ENCODE measurements at places on chromosomes 16 and 17.

DNA sequence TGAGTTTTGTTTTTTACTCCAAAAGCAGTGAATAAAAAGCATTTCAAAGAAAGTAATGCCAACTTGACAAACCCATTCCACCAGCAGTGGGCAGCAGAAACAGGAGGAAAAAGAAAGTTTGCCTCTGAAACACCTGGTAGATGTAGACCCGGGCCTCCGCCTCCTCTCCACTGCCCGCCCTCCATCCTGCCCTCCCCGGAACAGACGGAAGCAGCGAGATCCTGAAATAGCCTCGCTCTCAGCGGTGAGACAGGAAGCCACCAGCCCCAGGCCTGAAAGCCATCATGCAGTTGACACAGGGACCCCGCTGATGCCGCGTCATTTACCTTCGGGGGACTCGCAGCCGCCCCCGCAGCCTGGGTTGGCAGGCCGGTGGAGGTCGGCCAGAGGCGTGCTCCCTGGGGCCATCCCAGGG is 67.8 kb downstream of the C16orf78 start:
- peak; percentile 66 for ATAC-seq

DNA sequence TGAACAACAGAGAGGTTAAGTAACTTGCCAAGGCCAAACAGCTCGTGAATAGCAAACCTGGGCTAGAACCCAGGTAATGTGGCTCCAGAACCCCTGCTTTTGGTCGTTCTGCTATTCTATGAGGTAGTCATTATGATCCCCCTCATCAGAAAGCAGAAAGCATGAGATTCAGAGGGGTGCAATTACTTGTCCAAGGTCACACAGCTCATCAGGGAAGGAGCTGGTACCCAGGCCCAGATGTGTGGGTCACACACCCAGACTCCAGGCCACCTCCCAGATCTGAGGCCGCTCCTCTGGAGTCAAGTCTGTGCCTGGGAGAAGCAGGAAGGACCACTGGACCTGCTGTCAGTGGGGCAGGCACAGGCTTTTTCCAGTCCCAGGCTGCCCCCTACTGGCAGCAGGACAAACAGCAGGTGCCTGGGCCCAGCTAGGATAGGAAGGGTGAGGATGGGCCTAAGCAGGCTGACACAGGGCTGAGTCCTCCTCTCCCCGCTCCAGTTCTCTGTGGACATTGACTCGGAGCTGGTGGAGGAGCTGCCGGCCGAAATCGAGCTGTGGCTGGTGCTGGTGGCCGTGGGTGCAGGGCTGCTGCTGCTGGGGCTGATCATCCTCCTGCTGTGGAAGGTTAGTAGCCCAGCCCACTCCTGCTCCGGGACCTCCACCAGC is 7.8 kb upstream of the PDK2 start:
- ATAC-seq: peak; percentile 76

GRCh38 chr17:78717431-78717980 is 64.6 kb downstream of the CYTH1 start:
- ATAC-seq: peak; percentile 54

DNA sequence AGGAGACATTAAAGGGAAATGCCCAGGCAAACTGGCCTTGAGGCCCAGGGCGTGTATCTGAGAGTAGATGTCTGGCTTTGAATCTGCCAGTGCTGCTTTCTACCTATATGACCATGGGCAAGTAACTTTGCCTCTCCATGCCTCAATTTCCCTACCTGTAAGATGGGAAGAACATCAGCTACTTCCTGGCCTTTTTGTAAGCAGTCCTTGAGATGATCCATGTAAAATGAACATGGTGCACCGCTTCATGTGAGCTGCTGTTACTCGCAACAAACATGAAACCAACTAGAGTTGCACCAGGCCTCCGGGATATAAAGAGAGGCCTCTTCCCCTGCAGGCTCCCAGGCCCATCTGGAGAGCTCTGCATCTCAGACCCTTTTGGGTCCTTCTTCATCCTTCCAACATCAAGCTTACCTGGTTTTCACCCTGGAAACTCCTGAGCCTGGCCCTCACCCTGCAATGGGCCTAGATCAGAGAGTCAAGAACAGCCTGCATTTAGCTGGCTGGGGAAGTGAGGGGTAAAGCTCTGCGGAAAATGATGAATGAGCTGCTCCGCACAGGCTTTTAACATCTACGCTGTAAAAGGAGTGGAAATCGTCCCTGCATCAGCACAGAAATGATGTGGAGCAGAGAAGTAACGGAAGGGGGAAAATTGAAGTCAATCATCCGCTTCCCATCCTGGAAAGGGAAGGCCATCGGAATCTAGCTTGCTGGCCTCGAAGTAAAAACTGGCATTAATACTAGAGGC is 2.3 kb upstream of the MYH11 start:
- no peak for ATAC-seq

DNA sequence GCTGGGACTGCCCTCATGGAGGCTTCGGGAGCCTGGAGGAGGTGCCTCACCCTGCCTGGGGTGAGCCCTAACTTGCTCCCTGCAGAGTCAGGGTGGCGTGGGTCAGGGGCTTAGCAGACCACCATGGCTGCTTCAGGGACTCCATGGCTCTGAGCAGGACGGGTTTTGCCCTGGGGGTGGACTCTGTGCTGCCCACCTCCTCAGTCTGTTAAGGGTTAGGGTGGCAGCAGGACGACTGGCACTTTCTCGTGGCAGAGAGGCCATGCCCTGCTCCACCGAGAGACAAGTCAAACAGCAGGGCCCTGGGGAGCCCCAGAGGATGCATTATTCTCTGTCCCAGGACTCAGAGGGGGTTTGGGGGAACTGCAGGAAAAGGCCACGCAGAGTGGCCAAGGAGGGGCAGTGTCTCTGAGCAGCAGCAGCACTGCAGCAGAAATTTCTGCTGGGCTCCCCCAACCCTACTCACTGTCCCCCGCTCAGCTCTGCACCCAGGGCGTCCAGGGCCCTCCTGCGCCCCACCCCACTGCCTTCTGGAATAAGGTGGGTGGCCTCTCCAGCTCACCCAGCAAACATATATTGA is 1.8 kb upstream of the PRSS22 start:
- no peak for ATAC-seq

DNA sequence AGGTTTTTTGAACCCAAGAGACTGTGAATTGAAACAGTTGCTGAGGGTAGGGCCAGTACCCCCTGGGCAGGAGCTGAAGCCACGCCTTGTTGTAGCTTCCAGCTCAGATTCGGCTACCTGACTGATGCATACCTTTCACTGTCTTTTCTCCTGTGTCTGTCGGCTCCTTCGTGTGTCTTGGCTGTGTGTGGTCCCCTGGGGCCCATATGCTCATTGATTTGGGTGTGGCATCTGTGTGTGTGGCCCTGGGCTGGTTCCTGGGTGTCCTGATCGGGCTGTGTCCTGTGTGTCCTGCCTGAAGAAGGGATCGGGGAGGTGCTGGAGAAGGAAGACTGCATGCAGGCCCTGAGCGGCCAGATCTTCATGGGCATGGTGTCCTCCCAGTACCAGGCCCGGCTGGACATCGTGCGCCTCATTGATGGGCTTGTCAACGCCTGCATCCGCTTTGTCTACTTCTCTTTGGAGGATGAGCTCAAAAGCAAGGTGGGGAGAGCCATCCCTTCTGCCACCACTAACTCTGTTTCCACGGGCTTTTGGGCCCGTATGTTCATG is 20.9 kb downstream of the CASKIN2 start:
- ATAC-seq: no peak

DNA sequence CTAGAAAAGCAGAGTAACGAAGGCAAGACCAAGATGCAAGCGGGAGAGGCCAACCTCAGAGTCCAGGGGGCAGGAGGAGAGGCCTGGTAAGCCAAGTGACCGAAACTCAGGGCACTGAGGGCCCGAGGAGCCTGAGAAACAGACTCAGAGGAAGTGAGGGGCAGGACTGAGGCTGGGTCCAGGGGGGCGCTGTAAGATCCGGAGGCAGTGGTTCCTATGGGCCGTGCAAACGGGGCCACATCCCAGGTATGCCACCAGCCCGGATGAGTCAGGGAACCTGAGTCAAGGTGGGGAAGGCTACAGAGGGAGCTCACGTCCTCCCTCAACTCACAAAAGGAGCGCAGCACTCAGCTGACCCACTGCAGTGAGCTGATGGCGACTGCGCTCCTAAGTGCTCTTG is 8.3 kb downstream of the ZDHHC7 start:
- ATAC-seq: no peak

GRCh38 chr16:51761001-51761400 is 609.9 kb upstream of the SALL1 start:
- no peak for ATAC-seq

- ATAC-seq: no peak
Measured at GRCh38 chr17:38921756-38922411, 3.5 kb upstream of the LASP1NB start.

DNA sequence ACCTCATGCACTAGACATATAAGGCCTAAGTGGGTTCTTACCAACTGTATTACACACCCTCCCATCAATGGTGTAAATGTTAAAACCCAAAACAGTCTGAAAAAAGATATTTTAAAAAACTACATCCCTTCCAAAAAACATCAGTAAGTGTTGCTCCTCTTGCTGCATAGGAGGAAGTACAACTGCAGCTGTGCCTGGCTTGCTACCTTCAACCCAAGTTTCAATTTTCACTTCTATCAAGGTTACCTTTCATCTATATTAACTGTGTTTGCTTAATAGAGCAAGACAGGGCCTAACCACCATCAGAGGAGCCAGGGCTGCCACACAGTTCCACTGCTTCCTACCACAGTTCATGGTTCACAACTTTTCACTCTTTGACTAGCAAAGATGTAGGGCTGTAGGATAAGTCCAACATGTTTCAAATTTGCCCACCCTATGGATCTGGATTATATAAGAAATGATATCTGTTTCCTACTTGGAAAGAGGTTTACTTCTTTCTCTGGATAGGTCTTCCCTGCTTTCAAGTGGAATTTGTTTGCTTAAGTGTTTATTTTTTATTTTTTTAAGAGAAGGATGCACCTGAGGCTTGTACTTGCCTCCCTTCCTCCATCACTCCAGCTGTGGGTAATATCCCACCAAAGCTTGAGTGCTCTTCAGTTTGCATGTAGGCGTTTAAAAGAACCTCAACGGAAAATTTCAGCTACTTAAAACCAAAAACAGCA is 56.7 kb downstream of the GRB7 start:
- ATAC-seq: no peak

- ATAC-seq: no peak
Measured at GRCh38 chr17:8836821-8837562, 30.5 kb downstream of the PIK3R6 start.

- ATAC-seq: no peak
Measured at GRCh38 chr17:71392715-71393567, 727.9 kb upstream of the SOX9 start.

DNA sequence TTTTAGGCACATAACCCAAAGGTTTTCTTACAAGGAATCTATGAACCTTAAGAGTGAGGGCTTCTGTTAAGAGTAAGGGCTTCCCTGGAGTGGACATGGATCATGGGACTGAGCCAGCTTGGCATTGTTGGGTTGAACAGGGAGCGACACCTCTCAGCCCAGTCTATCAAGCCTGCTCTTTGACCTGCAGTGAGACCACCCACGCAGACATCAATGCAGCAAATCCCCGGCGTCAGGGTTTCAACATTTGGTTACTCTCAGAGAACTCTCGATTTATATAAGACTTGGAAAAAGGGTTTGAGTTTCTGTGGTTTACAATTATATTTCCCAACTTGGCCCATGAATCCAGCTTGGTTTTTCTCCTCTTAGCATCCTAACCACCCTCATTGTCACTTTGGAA is 299.9 kb downstream of the WWOX start:
- ATAC-seq: no peak

DNA sequence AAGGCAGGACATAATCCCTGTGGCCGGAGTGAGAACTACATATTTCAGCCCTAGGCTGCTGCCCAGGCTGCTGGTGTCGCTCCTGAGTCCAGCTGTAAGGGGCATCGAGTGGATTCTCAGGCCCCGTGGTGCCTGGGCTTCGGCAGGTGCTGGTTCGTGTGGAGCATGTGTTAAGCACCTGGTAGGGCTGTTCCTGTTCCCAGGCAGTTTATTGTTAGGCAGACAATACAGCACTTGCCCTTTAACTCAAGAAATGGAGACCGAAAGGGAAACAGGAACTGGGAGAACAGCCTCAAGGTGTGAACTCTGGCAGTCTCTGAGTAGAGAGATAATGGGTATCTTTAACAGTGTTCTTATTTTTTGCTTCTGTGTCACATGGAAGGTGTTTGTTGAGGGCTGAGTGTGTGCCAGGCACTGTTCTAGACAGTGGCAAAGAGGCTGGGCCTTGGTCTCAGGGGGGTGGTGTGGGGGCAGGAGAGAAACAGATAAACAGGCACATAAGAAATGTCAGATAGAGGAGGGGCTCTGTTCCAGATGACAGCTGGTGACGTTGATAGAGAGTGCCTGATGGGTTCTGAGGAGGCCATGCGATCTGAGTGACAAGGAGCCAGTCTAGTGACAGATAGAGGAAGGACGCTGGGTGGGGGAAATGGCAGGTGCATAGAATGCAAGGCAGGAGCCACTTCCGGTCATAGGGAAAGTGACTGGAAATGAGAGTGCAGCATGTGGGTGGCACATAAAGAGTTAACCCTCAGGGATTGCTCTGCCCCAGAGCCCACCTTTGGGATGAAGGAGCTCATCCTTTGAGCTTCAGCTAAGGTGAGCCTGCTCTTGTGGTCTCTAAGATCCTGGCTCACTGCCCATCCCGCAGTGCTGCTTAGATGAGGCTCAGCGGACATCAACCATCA is 33.8 kb downstream of the EPN2 start:
- ATAC-seq: no peak

Data from motor neuron (in vitro differentiated cells).